ENCODE measurements at places on chromosomes 11 and 22. TPM values are rescaled to one million over a fixed set of nuclear protein-coding genes. Genes with fewer than 3 reads are reported as not detected.

The PRODH gene
- total RNA-seq, result 0.40 TPM

The APOA4 gene
- not detected for total RNA-seq

The RAG2 gene
- total RNA-seq, result not detected

The MMP3 gene
- not detected for total RNA-seq

The SLC16A8 gene
- not detected for total RNA-seq

The MED19 gene
- total RNA-seq, result 26.3 TPM

The ASRGL1 gene
- 4.5 TPM for total RNA-seq

The PHF21A gene
- total RNA-seq, result 20.3 TPM

The HEPHL1 gene
- total RNA-seq, result not detected

The ZW10 gene
- 20.6 TPM for total RNA-seq

DNA sequence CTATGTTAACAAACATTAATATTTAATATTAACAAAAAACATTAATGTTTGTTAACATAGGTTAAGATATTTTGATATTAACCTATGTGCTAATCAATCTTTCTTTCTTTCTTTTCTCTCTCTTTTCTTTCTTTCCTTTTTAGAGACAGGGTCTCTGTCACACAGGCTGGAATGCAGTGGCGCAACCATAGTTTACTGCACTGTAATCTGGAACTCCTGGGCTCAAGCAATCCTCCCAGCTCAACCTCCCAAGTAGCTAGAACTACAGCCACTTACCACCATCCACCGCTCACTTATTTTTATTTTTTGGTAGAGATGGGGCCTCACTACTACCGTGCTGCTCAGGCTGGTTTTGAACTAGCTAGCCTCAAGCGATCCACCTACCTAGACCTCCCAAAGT is 13.2 kb downstream of the SIK3 start:
- no peak for DNase-seq

DNA sequence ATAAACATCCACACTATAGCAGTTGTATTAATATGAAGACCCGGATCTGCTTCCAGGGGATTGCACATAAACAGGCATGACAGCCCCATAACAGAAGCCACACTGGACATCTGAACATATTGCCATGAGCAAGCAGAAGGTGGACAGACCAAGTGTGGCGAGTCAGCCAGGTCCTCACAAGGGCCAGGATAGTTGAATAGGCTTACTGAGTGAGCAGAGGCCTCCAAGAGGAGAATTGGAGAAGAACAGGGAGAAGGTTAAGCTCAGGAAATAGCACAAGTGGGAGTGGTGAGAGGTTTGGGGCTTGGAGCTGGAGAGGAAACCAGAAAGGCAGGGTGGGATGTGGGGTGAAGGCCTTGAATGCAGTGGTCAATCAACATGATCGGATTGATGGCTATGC is 10.8 kb downstream of the SLC35C1 start:
- no peak for DNase-seq

- DNase-seq, result no peak
Measured at GRCh38 chr11:108122166-108122628, 830 bp downstream of the ACAT1 start.

GRCh38 chr11:116851626-116852025 is 14.2 kb upstream of the APOA1 start:
- DNase-seq, result peak; percentile 37

DNA sequence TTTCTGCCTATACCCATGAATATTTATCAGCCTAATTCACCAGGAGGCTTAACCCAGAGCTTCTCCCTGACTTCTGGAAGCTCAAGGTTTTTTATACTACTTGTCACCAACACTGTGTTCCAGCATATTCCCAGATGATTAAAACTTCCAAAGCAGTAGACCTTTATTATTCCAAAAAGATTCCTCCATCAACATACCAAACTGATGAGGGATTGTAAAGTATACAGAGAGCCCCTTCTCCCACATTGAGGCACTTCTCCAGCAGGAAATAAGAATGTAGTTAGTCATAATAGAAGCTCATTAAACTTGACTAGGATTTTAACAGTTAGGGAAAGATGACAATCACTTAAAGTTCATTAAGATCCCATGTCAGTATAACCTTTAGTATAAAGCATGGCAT is 51.4 kb upstream of the CEP126 start:
- no peak for DNase-seq

DNA sequence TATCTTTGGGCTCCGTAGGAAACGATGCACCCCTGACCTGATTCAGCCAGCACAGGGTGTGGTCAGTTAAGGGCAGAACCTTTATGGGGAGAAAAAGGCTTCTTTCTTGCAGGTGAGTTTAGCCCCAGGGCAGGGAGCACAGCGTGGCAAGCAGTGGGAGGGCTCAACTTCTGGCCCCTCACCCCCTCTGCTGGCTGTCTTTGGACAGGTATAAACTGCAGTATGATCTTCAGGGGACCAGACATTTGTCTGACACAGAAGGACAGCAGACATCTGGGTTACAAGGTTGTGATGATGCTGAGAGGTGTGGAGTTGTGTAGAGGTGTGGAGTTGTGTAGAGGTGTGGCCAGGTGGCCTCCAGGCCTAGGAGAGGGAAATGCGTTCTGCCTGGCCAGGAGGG is 324.0 kb upstream of the PLET1 start:
- DNase-seq, result no peak

- DNase-seq, result no peak
Measured at GRCh38 chr22:41367039-41367679, 14.6 kb upstream of the TEF start.

- no peak for DNase-seq
Measured at GRCh38 chr11:28619846-28620540, 511.8 kb downstream of the METTL15 start.

DNA sequence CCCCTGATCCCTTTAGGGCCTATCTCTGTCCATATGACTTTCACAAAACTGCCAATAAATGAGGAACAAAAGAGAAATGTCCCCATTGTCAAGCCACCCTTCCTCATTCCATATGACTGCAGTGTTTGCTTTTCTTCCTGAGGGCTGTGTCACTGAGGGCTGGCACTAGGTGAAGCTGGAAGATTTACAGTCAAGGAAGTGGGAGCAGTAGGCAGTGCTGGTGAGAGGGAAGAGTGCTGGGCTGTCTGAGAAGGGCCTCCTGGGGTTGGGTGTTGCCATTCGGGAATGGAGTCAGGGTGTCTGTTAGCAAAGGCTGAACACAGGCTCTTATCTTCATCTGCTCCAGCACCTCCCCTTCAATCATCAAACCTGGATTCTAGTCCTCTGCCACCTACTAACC is 30.9 kb downstream of the INSC start:
- DNase-seq, result no peak

GRCh38 chr11:86214710-86215109 is 29.8 kb upstream of the EED start:
- no peak for DNase-seq

GRCh38 chr22:46635756-46636155 is 15.6 kb downstream of the GRAMD4 start:
- no peak for DNase-seq

DNA sequence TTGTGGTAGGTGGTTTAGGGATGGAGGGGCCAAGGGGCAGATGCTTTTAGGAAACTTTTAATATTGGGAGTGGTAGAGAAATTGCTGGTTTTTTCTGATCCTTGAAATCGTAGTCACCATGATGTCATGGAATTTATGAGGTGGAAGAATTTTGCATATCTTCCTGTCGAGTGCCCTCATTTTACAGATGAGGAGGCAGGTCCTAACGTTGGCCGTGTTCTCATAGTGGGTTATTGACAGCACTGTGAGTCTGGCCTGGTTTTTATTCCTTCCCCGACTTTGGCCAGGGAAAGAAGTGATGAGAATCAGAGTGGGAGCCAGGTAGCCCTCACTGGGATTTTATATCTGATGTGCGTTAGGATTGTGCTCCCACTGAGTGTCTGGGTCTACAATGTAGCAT is 8.8 kb upstream of the PACS1 start:
- DNase-seq, result no peak

DNA sequence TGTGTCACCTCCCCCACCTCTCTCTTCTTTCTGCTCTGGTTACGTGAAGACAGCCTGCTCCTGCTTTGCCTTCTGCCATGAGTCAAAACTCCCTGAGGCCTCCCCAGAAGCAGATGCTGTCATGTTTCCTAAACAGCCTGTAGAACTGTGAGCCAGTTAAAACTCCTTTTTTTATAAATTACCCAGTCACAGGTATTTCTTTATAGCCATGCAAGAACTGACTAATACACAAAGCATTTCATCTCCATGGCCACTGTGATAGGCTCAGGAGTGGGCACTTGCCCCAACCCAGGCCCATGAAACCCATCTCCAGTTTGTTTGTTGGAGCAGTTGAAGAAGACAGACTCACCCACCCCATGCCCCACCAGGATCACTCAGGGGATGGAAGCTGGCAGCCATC is 253.3 kb upstream of the ISX start:
- DNase-seq, result no peak

DNA sequence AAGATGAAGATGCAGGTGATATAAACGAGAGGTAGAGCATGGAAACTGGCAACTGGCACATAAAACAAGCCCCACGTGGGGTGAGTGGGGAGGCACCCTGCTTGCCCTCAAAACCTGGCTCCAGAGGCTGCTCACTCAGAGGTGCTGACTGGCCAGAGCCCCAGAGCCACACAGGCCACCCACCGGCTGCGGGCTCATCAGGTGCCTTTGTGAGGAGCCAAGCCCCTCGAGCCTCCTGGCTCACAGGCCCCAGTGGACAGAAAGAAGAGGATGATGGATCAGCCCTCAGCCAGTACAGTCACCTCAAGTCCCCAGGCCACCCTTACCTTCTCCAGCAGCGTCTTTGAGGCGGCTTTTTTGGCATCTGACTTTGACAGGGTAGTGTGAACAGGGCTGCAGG is 6.2 kb downstream of the CHID1 start:
- DNase-seq, result no peak

GRCh38 chr11:124892750-124893454 is 4.8 kb downstream of the ROBO4 start:
- no peak for DNase-seq

- no peak for DNase-seq
Measured at GRCh38 chr11:12215181-12215593, 104.8 kb downstream of the MICAL2 start.

DNA sequence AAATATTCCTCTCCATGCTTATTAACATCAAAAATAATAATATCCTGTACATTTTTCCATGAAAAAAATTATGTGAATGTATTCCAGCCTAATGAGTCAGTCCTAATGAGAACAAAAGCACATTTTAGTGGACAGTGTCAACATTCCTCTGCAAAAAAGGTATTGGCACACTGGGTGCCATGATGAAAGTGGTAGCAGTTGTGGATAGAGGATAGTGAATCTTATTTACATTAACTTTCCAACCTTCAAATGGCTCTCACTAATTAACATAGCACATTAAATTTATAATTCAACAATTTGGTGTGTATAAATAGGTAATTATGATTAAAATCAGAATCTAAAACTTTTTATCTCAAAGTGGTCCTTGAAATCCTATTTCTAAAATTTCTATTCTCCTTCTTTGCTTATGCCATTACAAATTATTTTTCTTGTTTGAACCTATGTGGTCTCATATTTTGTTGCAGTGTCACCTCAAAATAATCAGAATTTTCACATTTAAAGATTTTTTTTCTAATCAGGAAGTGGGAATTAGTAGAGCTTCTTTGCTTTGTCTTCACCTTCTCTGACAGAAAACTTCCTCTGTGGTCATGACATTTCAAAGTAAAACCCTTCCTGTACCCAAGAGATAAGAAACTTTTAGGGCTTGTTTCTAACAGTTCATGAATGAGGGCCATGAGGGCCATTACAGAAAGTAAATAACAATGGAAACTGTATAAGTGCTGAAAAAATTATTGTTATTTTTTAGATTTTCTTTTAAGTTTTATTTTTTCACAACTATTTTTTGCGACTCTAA is 18.7 kb downstream of the SOX6 start:
- no peak for DNase-seq

DNA sequence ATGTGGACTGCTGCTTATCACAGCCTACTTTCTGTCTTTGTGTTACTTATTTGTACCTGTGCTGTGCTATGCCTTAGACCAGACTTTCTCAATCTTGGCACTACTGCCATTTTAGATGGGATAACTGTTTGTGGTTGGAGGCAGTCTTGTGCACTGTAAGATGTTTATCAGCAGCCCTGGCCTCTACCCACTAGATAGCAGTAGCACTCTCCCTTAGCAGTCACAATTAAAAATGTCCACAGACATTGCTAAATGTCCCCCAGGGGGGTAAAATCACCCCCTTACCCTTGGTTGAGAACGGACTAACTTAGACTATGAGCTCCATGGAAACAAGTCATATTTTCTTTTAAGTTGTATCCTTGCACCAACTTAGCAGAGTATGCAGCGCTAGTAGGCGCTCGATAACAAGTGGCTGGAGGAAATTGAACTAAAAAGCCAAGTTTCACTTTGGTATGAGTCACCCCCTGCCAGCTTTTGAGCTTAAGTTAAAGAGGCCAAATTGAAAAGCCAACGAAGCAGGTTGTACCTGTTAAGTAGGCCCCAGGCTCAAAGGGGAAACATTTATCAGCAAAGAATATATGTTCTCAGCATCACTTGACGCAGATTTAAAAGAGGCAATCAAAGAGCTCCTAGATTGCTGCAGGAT is 304.8 kb upstream of the SORL1-AS1 start:
- no peak for DNase-seq

DNA sequence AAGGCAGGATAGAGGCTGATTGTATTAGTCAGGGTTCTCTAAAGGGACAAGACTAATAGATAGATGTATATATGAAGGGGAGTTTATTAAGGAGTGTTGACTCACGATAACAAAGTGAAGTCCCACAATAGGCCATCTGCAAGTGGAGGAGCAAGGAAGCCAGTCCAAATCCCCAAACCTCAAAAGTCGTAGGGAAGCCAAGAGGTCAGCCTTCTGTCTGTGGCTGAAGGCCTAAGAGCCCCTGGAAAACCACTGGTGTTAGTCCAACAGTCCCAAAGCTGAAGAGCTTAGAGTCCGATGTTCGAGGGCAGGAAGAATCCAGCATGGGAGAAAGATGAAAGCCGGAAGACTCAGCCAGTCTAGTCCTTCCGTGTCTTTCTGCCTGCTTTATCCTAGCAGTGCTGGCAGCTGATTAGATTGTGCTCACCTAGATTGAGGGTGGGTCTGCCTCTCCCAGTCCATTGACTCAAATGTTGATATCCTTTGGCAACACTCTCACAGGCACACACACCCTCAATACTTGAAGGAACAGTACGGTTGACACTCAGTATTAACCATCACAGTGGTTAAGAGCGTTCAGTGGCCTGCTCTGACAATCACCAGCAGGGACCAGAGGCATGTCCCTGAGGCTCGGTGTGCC is 135.6 kb downstream of the CSNK2A3 start:
- no peak for DNase-seq

Measured in activated T-cell treated with anti-CD3 and anti-CD28 coated beads, Interleukin-2, amount 50 U/mL, for 4 hours (primary cell).